ENCODE measurements at places on chromosomes 4 and X.

- DNase-seq = peak; percentile 49
These were observed 25.1 kb upstream of the SETD7 start for GRCh38 chr4:139581096-139581495.

DNA sequence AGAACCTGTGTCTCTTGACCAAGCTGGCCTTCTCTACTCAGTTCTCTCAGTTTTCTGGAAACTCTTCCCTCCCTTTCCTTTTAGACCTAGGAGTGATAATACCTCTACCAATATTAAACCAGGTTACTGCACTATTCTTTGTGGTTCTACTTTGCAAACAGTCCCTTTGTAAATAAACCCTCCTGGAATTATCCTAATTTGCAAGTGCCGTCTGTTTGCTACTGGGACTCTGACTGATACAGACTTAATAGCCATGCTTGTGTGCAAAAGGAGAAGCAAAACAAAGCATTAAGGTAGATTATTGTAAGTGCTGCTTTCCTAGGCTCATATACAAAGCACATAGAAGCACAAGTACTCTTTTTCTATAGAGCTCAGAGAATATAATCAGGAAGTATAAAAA is 507.0 kb downstream of the INPP4B start:
- no peak for DNase-seq

- DNase-seq = no peak
These were observed 28.6 kb downstream of the RGS12 start for GRCh38 chr4:3321295-3321889.

GRCh38 chrX:49172280-49172780 is 632 bp downstream of the PLP2 start:
- DNase-seq = peak; percentile 74

DNA sequence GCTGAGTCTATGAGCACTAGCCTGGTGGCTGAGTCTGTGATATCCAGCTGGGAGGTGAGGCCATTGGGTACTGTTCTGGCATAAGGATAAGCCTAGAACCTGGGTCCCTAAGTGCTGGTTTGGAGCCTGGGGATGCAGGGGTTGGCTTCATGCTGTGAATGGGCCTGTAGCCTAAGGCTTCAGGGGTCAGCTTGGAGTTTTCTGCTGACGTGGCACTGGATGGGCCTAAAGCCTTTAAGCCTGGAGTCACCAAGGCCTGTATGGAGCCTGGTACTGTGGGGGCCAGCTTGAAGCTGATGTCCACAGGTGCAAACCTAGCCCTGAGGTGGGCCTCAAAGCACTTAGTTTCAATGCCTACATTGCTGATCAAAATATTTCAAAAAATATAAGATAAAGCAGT is 979.6 kb upstream of the POU3F4 start:
- DNase-seq = no peak

DNA sequence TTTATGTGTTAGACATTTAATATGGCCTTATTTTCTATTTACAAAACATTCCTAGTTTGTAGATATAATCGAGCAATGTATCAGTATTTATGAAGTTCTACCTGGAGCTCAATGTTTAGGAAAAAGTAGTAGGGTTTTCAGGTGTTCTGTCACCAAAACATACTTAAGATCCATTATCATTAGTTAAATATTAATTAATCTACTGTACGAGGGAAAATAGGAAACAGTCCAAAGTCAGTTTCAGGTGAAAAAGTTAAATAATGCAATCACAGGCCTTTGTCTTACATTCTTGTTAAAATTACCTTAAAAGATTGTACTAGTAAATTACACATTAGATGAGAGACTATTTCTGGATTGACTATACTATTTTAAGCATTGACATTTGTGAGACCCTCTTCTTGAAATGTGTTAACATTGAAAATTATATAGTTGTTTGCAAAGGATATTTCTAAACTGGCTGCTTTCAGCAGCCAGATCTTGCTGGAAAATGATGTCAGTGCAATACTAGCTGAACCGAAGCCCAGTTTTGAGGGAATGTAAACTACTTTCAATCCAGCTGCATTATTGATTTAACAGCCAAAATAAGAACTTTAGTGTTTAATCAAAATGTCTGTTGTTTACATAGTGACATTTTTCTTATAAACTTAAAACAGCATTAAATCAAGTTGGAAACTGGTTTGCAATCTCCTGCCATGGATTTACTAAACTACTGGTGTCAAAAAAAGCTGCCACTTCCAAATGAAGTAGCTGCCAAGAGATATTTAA is 19.3 kb downstream of the GUCY1B1 start:
- no peak for DNase-seq

- no peak for DNase-seq
These were observed 86.8 kb downstream of the ABLIM2 start for GRCh38 chr4:8071766-8072165.

GRCh38 chrX:51641421-51642021 is 22.8 kb upstream of the CENPVL3 start:
- DNase-seq = no peak

DNA sequence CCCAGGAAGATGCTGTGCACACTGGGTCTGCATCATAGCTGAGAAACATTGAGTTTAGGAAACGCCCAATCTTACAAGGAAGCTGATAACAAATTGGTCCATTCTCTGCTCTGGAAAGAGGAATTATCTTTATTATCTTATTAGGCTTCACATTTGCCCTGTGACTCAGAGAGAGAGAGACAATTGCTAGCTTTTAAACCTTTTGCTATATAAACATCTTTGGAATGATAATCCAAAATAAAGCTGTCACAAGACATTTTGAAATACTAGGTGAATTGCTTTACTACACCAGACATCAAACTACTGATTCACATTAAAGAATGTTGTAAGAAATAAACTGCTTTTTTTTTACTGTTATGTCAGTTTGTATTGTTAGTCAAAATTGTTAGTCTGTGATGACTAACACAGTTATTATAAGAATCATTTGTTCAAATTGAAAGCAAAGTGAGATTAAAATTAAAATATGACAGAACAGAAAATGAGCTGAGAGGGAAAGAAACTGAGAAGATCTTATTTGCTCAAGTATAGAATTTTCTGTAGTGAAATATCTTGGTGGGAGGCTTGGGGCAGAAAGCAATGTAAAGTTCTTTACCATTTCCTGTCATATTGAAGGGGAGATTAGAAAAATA is 765.4 kb upstream of the PCDH10 start:
- no peak for DNase-seq

DNA sequence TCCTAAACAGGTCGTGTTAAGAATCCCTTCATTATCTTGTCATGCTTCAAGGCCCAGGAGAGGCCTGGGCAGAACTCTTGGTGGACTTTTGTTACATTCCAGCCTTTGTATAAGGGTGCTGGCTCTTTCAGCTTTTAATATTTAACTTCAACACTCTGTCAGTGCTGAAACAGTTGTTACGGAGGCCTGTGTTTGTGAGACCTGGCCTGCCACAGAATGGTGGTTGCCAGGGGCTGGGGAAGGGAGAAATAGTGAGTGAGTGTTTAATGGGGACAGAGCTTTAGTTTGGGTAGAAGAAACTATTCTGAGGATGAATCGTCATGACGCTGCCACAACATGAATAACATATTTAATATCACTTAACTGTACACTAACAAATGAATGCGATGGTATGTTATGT is 1027.6 kb upstream of the PRKX start:
- DNase-seq = no peak

DNA sequence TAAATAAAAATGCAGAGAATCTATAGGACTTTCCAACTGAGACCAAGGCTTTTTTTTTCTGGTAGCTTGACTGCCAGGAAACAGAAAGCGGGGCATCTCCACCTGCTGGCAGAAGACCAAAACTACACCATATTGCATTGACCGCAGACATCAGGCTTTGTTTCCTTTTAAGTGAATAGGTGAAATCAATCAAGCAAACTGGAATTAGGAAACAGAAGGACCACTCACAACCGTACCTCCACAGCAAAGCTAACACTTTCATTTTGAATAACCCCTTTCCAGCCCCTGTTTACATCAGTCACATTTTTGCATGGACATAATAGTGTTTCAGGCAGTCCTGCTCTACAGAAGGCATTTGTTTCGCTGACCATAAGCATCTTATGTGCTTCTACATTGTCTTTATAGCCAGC is 218.2 kb downstream of the IDS start:
- peak; percentile 49 for DNase-seq

DNA sequence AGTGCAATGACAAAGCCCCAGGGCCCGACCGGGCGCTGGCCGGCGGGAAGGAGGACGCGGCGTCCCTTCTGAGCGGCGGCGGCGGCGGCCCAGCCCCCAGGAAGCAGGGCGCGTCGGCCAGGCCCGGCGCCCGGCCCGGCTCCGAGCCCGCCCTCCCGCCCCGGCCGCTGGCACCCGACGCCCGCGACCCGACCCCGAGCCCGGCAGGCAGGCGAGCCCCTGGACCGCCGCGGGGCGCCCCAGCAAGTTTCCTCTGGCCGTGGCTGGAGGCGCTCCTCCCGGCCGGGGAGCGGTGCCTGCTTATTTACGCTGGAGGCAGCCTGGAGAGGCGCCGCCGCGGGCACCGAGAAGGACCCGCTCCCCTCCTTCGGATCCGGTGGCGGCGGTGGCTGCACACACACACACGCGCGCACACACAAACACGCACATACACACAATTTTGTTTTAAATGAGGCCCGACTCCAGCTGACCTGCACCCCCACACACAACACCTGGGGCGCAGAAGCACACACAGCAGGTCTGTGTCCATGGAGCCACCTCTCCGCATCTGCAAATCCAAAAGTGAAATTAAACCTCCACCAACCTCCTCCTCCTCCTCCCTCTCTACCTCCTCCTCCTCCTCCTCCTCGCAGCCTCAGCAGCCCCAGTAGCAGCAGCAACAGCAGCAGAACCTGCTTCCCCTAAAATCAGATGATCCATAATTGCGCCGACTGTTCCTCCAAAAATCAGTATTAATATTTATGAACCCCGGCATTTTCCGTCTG is 669 bp downstream of the IRF2 start:
- peak; percentile 61 for DNase-seq
